Posterior cingulate gyrus (tissue), 11 donors: ENCODE measurements at places on chromosomes 3 and 15.

GRCh38 chr3:182412066-182412465 lies 381.2 kb upstream of the ATP11B start:
- no peak for DNase-seq

GRCh38 chr3:167057581-167057980 lies 322.5 kb downstream of the ZBBX start:
- no peak for DNase-seq

DNA sequence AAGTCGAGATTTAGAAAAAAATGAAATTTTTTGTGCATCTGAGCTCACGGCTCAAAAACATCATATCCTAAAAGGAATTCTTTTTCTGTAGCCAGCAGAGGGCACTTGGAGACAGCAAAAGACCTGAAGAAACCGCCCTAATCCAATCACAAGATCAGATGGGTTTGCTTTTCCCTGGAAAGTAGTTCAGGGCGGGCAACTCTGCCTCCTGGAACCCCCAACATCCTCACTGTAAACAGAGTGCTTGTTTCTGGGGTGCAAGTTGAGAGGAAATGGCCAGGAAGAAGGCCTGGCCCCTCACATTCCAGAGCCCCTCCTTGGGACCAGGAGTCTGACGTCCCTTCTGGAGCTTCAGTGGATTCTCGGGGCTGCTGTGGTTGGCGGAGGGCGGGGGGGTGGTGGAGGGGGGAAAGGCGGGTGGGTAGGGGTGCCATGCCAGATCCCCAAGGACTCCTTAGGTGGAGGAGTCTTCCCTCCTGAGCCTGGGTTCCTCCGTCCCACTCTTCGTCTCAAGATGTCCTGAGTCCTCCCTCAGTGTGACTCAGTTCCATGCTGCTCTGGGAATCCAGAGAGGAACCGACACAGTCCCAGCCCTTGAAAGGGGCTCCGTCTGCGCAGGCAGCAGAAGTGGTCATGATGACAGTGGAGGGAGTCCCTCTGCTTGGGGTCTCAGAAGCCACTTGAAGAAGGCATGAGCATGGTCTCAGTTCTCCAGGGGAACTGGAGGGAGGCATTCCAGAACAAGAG lies 35.9 kb downstream of the CCK start:
- no peak for DNase-seq

GRCh38 chr3:16818194-16818593 lies 66.6 kb upstream of the PLCL2 start:
- no peak for DNase-seq

GRCh38 chr3:85726241-85726640 lies 767.5 kb downstream of the CADM2 start:
- DNase-seq: no peak

GRCh38 chr15:41853831-41854230 lies 15.2 kb downstream of the PLA2G4B start:
- DNase-seq: no peak

GRCh38 chr3:66910266-66911055 lies 87.6 kb upstream of the KBTBD8 start:
- no peak for DNase-seq

DNA sequence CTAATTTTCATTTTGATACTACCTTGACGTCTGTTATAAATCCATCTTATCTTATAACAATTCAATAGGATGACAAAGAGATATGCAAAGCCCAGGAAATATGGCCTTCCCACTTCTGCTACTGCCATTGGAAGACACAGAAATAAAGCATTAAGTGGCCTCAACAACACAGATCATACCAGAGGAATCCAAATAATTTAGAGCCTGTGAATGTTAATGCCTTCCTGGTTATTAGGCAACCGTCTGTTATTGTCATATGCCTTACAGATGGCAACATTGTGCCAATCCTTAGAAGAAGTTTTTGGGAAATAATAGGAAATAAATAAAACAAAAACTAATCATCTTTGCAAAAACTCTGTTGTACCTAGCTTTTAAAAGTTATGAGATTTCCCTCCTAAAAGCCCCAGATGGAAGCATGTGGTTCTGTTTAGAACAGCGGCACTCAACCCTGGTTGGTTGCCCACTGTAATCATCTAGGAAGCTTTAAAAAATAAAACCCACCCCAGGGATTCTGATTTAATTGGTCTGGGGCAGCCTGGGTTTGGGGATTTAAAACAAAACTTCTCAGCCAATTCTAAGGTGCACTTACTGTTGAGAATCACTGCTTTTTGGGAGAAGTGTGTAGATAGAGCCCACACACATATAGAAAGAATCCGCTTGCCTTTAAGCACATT lies 704.8 kb upstream of the CFAP20DC start:
- no peak for DNase-seq

GRCh38 chr3:104198131-104198530 lies 1168.6 kb upstream of the ALCAM start:
- DNase-seq: no peak

DNA sequence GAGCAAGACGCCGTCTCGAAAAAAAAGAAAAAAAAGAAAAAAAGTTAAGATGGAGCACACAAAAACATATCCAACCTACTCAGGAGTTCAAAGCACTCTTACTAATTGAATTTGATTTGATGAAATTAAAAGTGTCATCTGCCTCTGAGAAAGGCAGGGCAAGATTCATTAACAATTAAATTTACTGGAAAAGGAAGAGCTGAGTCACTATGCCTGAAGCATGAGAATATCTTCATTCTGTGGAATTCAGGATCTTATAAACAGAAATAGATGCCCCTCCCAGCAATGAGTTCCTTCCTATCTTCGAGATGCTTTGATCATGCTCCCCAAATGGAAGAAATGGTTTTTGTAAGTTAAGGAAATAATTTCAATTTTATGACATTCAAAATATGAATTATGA lies 61.0 kb upstream of the ST3GAL6 start:
- DNase-seq: no peak

DNA sequence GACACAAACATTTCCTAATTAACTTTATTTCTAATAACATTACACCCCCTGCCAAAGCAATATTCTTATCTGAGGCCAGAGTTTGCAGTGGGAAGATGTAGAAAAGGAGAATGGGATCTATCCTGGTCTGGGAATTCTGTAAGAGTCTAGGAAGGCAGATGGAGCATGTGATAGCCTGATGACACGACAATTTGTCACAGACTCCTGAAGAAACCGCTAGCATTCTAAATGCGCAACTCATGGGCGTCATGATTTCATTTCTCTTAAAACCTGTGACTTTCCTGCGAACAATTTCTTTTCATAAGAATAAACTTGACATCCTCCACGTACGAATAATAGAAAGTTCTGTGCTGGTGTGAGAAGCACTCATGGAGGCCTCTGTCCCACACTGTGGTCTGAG lies 72.9 kb upstream of the ATP10A start:
- DNase-seq: no peak

GRCh38 chr15:43930556-43930955 lies 103.8 kb downstream of the WDR76 start:
- DNase-seq: no peak

DNA sequence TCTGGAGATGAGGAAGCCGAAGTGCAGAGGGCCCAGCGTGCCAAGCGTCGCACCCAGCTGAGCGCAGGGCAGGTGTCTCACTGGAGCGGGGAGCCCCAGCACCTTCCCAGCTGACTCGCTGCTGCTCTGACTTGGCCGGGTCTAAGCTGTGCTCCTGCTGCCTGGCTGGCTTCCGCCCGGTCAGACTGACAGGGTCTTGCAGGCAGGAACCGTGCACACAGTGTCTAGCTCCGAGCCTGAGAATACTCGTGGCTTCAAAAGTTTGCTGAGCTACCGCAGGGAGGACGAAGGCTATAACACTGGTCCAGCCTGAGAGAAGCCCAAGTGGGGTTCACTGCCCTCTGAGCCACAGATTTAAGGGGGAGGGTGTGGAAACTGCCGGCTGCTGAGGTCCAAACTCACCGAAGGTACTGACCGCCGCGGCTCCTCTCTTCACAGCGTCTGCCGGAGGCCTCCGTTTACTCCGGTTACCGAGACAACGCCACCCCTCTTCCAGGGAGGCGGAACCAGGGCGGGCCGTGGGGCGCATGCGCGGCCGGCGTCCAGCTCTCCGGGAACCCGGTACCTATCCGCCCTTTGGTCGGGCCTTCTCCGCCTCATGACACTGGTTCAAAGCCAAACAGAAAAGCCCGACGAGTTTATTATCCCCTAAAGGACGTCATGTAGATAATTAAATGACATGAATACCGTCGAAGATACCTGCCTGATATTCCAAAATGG lies at the start of gene CFAP44:
TSS of gene CFAP44 (minus strand) at position 443 of the 720 bp plus-strand sequence. CDS start 7,829 bp downstream, outside the sequence.
- peak; percentile 78 for DNase-seq

DNA sequence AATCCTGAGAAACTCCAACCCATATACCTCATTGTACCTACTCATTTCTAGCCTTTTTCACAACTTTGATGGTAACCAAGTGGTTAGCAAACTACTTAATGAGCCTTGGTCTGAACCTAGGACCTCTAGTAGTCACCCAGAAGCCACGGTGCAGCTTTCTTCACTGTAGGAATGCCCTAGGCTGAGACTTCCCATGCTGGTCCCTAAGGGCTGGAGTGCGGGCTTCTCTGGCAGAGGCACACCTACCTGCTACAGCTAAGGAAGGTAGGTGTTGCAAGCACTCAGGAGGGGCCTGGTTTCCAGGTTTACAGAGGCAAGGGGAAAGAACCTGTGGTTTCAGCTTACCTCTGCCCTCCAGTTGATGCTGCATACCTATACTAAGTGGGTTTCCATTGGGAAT lies 65.4 kb downstream of the DHX30 start:
- DNase-seq: no peak

- no peak for DNase-seq
Observed at GRCh38 chr3:193857996-193858395, 265.0 kb downstream of the OPA1 start.

DNA sequence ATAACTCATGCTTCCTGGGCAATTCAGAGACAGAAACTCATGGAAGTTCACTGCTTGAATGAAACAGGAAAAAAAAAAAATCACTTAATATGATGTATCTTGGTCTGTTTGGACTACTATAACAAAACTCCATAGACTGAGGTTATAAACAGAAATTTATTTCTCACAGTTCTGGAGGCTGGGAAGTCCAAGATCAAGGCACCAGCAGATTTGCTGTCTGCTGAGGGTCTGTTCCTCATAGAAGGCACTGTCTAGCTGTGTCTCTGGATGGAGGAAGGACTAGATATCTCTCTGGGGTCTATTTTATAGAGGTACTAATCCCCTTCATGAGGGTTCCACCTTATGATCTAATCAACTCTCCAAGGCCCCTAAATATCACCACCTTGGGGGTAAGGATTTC lies 119.3 kb downstream of the IGF2BP2 start:
- no peak for DNase-seq

- DNase-seq: no peak
Observed at GRCh38 chr3:46162975-46163555, 45.0 kb downstream of the CCR1 start.

GRCh38 chr3:154936196-154936595 lies 143.9 kb upstream of the MME start:
- DNase-seq: no peak

GRCh38 chr15:94673801-94674200 lies 442.4 kb downstream of the MCTP2 start:
- no peak for DNase-seq

DNA sequence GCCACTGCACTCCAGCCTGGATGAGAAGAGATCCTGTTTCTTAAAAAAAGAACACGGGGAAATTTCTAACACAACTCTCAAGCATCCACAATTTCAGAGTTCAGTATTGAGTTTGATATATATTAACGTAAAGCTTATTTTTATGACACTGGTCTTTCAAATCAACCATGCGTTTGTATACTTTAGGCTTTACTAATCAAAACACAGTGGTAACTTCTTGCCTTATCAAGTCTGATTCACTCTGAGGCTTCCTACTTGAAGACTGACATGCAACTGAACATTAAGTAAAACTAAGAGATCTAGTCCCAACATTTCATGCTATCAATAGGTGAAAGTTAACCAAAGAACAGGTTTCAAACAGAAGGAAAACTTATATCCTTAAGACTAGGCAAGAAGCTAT lies 46.7 kb downstream of the PRTG start:
- DNase-seq: no peak

GRCh38 chr15:82790321-82790720 lies 15.5 kb downstream of the FSD2 start:
- no peak for DNase-seq

DNA sequence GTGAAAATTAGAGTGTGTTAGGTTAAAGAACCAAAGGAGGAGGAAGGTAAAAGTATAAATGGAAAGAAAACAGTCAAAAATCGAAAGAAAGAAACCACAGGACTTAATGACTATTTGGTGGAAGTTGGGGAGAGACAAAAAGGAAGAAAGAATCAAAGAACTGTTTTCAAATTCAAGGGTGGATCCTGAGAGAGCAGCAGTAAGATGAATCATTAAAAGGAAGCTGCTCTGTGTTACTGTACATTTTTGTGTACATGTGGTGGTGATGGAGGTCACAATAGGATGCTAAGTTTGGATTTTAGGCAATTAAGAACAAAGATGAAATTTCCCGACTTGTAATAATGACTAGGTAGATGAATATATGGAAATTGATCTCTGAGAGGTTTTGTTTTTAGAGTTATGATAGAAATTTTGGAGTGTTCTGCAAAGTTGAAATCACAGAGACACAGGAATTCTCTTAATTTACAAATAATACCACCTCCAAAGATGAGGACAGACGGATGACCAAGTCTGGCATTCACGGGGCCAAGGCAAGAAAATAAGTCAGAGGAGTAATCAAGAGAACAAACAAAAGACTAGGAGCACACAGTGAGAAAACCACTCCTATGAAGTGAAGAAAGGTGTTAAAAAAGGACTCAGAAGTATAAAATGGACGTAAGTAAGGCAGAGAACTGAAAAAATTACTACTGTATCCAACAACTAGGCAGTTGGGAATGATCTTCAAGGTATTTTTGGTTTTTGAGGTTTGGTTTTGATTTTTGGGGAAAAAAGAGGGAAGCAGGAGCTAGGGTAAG lies 7.1 kb downstream of the DHX36 start:
- no peak for DNase-seq

GRCh38 chr15:25690673-25691543 lies 172.2 kb downstream of the ATP10A start:
- DNase-seq: no peak

- DNase-seq: no peak
Observed at GRCh38 chr3:168071591-168072322, 24.0 kb downstream of the GOLIM4 start.

- DNase-seq: no peak
Observed at GRCh38 chr3:168024537-168024941, 71.2 kb downstream of the GOLIM4 start.

- DNase-seq: no peak
Observed at GRCh38 chr15:29196290-29196689, 73.3 kb downstream of the NSMCE3 start.
